HepG2 (cell line): ENCODE measurements at places on chromosomes 6 and 20. TPM values are rescaled to one million over a fixed set of nuclear protein-coding genes. Genes with fewer than 3 reads are reported as not detected.

DNA sequence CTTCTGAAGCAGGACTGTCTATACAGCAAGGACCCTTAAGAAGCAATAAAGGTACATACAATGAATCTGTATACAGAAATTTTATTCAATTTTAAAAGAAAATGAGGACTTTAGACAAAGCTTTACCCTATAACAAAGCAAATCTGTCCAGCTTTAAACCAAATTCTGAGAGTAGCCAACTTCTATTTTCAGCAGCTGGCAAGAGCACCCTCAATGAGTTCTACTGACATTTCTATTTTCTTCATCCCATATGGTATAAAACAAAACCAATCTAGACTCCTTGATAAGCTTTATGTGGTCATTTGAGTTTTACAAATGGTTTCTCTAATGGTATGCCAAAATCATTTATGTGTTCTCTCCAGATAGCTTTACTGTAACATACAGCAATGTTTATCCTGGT, 12.7 kb downstream of the CPNE1 start:
- peaks cover 52% of the 10 kb centered on the region for H3K36me3 ChIP-seq
- H3K4me1 ChIP-seq = peaks cover 6% of the 10 kb centered on the region; the same call in 1 of the 2 replicates
- H3K27ac ChIP-seq = no peak overlapping the region
- H3K27me3 ChIP-seq = no peaks in the 10 kb centered on the region
- no peak for DNase-seq

DNA sequence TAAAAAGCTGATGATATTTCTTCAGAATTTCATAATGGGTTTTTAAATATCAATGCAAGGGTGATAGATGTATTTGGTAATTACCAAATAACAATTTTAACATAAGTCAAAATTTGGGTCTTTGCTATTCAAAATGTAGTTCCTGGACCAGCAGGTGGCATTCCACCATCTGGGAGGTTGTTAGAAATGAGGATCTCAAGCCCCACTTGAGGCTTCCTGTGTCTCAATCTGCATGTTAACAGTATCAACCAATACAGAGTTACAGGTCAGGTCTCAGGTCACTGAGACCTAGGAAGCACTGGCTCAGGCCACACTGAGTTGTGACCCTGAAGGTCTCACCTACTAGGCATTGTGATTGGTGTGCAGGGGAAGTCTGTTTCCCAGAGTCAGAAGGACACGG, 57.2 kb upstream of the MTRF1L start:
- peak; percentile 7 for DNase-seq
- H3K36me3 ChIP-seq = no peaks in the 10 kb centered on the region
- no peak overlapping the region for H3K4me3 ChIP-seq
- no peaks in the 10 kb centered on the region for H3K4me1 ChIP-seq
- H3K27me3 ChIP-seq = no peaks in the 10 kb centered on the region

- H3K4me1 ChIP-seq = peaks cover 3% of the 10 kb centered on the region; the same call in 1 of the 2 replicates
- no peaks in the 10 kb centered on the region for H3K27me3 ChIP-seq
- H3K4me3 ChIP-seq = no peak overlapping the region
- H3K27ac ChIP-seq = no peak overlapping the region
- DNase-seq = no peak
These were observed 198.2 kb downstream of the GMPR start for GRCh38 chr6:16436550-16436949.

The DNAH8 gene
- not detected in 2 replicates for total RNA-seq

DNA sequence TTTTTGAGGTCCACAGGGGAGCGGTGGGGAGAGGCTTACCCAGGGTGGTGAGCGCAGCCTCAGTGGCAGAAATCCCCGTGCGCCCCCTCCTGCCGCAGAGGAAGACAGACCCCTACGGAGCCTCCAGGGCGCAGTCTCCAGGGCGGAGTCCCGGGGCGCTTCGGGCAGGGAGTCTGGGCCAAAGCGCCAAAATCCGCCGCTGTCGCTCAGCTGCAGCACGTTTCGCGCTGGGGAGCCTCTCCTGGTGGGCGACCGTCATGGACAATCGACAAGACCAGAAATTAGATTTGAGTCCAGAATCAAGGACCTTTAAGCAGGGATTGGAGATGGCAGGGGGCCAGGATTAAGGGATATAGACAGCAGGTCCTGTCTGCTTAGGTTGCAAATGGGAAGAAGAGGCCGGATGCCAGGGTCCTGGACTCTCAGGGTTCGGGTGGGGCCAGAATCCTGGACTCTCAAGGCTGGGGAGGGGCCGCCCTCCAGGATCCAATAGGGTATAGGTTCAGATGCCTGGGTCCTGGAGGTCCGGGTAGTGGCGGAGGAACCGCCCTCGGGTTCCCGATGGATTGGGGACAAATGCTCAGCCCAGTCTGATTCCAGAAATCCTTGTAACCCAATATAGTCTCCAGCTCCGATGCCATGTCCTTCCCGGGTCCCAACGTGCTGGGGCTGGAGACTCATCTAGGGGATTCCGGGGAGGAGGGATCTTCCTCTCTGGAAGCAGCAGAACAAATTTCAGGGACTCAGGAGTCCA, 7.9 kb upstream of the HLA-E start:
- no peaks in the 10 kb centered on the region for H3K36me3 ChIP-seq
- no peak overlapping the region for H3K4me3 ChIP-seq
- no peak for DNase-seq
- H3K4me1 ChIP-seq = peaks cover 25% of the 10 kb centered on the region
- no peaks in the 10 kb centered on the region for H3K27me3 ChIP-seq

GRCh38 chr20:41051009-41051825, 22.6 kb downstream of the TOP1 start:
- no peaks in the 10 kb centered on the region; the same call in 2 of the 3 replicates for H3K36me3 ChIP-seq
- no peak for DNase-seq
- peaks cover 86% of the 10 kb centered on the region for H3K4me1 ChIP-seq
- no peaks in the 10 kb centered on the region for H3K27me3 ChIP-seq
- no peak overlapping the region for H3K27ac ChIP-seq

The SALL4 gene
- 0.17 and 0.33 TPM in 2 replicates for total RNA-seq

The GGTLC1 gene
- not detected in 2 replicates for total RNA-seq

GRCh38 chr6:22466665-22467245, 102.6 kb upstream of the HDGFL1 start:
- no peak overlapping the region for H3K27ac ChIP-seq
- no peaks in the 10 kb centered on the region for H3K27me3 ChIP-seq
- DNase-seq = no peak
- H3K4me3 ChIP-seq = no peak overlapping the region
- no peaks in the 10 kb centered on the region for H3K36me3 ChIP-seq

The COL12A1 gene
- 0.02 TPM in 1 of 2 replicates, not detected in the other for total RNA-seq

DNA sequence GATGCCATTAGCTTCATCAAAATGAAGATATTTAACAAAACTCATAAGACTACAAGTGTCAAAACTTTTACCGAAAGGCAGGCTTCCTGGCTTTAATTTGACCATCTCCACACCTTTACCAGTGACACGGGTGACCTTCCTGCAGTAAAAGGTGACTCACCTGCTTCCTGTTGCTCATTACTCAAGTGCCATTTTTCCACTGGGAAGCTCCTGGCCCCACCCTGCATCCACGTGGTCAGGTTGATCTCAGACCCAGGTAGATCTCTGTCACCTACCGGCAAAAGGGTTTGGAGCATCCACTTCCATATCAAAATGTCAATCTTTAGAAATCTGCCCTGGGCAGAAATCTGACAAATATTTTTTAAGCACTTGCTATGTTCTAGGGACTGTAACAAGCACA, 31.9 kb upstream of the CDH4 start:
- DNase-seq = no peak
- H3K27ac ChIP-seq = no peak overlapping the region
- H3K4me3 ChIP-seq = no peak overlapping the region
- no peaks in the 10 kb centered on the region for H3K36me3 ChIP-seq

- H3K4me3 ChIP-seq = no peak overlapping the region
- H3K36me3 ChIP-seq = no peaks in the 10 kb centered on the region
- peaks cover 16% of the 10 kb centered on the region; the same call in 1 of the 3 replicates for H3K27me3 ChIP-seq
- DNase-seq = no peak
These were observed 28.7 kb downstream of the SLC22A16 start for GRCh38 chr6:110447761-110448160.

GRCh38 chr6:131640100-131640499, 3.0 kb downstream of the ENPP3 start:
- no peak overlapping the region for H3K4me3 ChIP-seq
- DNase-seq = no peak
- peaks cover 13% of the 10 kb centered on the region for H3K36me3 ChIP-seq
- no peaks in the 10 kb centered on the region; the same call in 2 of the 3 replicates for H3K27me3 ChIP-seq
- H3K27ac ChIP-seq = no peak overlapping the region

GRCh38 chr6:100370265-100370664, 94.5 kb downstream of the SIM1 start:
- H3K27ac ChIP-seq = no peak overlapping the region
- H3K4me3 ChIP-seq = no peak overlapping the region
- H3K27me3 ChIP-seq = no peaks in the 10 kb centered on the region
- H3K4me1 ChIP-seq = no peaks in the 10 kb centered on the region
- H3K36me3 ChIP-seq = no peaks in the 10 kb centered on the region
- no peak for DNase-seq

The VGLL2 gene
- total RNA-seq = not detected in 2 replicates

The TMEM200A gene
- not detected in 2 replicates for total RNA-seq

GRCh38 chr6:22024973-22025467, 271.8 kb downstream of the PRL start:
- no peaks in the 10 kb centered on the region for H3K4me1 ChIP-seq
- no peak overlapping the region for H3K27ac ChIP-seq
- no peaks in the 10 kb centered on the region for H3K36me3 ChIP-seq
- no peaks in the 10 kb centered on the region for H3K27me3 ChIP-seq
- no peak for DNase-seq
- H3K4me3 ChIP-seq = no peak overlapping the region

DNA sequence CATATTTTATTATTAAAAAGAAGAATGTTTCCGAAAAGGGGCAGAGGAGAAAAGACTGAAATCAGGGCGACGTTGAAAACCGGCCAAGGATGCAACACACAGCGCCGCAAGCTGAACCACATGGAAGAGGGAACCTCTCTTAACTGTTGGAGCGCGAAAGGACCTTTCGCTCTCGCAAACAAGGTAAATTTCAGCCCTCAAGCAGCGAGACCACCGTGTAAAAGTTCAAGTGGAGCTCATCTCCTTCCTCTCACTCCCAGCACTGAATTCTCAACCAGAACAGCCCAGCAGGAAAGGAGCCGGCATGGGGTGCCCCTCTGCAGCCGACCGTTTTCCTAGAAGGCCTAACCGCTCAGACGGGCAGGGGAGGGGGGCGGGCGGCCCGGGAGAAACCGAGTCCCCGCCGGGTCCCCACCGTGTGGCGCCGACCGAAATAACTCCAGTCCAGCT, 621 bp downstream of the GPR63 start:
- H3K36me3 ChIP-seq = no peaks in the 10 kb centered on the region
- no peak overlapping the region for H3K27ac ChIP-seq
- H3K4me1 ChIP-seq = no peaks in the 10 kb centered on the region; the same call in 1 of the 2 replicates
- H3K4me3 ChIP-seq = peak overlapping the region; percentile 42
- peaks cover 29% of the 10 kb centered on the region; the same call in 2 of the 3 replicates for H3K27me3 ChIP-seq

DNA sequence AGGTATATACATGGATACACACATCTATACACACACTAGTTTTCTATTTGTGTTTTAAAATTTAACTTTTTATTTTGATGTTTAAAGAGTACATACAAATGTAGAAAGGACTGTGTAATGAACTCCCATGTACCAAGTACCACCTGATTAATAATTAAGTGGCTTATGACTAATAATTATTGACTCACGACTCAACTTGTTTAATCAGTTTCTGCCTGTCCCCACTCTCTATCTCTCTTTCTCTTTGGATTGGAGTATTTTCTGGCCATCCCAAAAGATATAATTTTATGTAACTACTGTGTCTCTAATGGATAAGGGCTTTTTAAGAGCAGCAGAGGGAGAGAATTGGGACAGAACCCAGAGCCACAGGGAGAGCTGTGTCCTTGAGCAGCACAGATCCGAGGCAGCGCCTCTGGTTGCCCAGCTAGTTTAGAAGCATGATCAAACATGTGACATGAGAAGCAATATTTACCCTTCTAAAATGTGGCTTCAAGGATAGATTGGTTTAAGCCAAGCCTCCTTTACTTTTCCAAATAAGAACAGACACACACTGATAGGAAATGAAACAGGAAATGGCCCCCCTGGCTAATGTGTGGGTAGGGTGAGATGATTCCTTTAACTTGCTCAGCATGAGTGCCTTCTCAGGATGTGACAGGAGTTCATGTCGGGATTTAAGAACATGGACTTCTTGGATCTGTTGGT, 81.0 kb downstream of the ERMARD start:
- no peak overlapping the region for H3K27ac ChIP-seq
- H3K36me3 ChIP-seq = no peaks in the 10 kb centered on the region
- H3K4me3 ChIP-seq = no peak overlapping the region

DNA sequence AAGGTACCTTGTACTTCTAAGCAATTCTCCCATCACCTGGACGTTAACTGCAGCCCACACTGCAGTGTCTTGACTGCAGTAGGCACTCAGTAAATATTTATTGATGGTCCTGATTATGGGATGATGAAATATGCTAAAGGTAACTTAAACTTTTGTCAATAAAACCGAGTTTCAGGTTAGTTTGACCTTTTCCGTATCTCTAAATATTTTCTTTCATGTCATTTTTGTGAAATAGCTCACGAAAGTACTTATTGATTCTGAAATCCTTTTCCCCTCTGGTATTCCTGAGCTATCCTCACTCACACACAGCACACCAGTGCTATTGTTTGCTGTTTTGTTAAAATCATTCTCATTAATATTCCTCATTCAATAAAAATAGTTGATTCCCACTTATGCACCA, 149.4 kb upstream of the ESR1 start:
- DNase-seq = peak; percentile 90
- H3K4me1 ChIP-seq = peaks cover 24% of the 10 kb centered on the region
- no peaks in the 10 kb centered on the region for H3K27me3 ChIP-seq
- peak overlapping the region; percentile 14 for H3K27ac ChIP-seq
- H3K36me3 ChIP-seq = no peaks in the 10 kb centered on the region

The SLC35F1 gene
- not detected in 2 replicates for total RNA-seq

The ZBTB12 gene
- 6.0 and 6.8 TPM in 2 replicates for total RNA-seq

GRCh38 chr20:36237477-36237876, 1.2 kb downstream of the AAR2 start:
- peaks cover 35% of the 10 kb centered on the region for H3K4me1 ChIP-seq
- H3K36me3 ChIP-seq = peaks cover 31% of the 10 kb centered on the region
- peak overlapping the region; percentile 75 for H3K27ac ChIP-seq
- H3K4me3 ChIP-seq = peak overlapping the region; percentile 88

DNA sequence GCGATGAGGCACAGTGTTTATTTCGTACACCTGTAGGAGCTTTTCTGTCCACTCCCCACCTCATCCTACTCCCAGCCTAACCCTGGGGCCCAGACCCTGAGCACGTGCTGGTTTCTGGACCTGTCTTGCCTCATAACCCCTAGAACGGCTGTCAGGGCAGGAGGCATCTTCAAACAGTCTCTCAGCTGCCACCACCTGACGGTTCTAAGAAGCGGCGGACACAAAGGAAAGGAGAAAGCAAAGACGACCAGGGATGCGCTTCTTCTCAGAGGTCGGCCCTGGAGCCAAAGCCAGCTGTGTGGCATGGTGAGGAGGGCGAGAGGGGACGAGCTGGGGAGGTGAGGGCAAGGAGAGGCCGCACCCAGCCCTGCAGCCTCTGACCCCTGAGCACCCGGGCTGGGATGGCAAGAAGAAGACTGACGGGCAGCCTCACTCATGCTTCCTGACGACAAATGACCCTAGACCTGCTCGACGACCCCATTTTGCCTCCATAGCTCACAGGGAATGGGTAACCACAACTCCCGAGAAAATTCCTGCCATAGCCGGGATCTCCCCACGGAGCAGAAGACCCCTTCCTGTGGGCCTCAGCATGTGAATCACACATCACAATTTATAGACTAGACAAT, 62.1 kb downstream of the WDR27 start:
- no peak for DNase-seq
- peaks cover 9% of the 10 kb centered on the region for H3K36me3 ChIP-seq
- H3K27ac ChIP-seq = no peak overlapping the region
- H3K27me3 ChIP-seq = no peaks in the 10 kb centered on the region
- H3K4me1 ChIP-seq = no peaks in the 10 kb centered on the region

The CLPSL2 gene
- total RNA-seq = not detected in 2 replicates

GRCh38 chr6:121652726-121653623, 217.5 kb downstream of the GJA1 start:
- H3K36me3 ChIP-seq = no peaks in the 10 kb centered on the region
- H3K27ac ChIP-seq = no peak overlapping the region
- no peaks in the 10 kb centered on the region for H3K27me3 ChIP-seq
- DNase-seq = no peak
- H3K4me1 ChIP-seq = no peaks in the 10 kb centered on the region

The CD24 gene
- total RNA-seq = 11.3 and 13.6 TPM in 2 replicates

The C20orf202 gene
- total RNA-seq = 0.20 TPM in 2 replicates

The CLPSL1 gene
- total RNA-seq = not detected in 2 replicates
